T follicular helper cell (primary cell): ENCODE measurements at places on chromosomes 5 and 9.

GRCh38 chr5:8288334-8288733 is 419.4 kb downstream of the MTRR start:
- DNase-seq = no peak

GRCh38 chr9:99712214-99712613 is 109.5 kb upstream of the NR4A3 start:
- DNase-seq = no peak

DNA sequence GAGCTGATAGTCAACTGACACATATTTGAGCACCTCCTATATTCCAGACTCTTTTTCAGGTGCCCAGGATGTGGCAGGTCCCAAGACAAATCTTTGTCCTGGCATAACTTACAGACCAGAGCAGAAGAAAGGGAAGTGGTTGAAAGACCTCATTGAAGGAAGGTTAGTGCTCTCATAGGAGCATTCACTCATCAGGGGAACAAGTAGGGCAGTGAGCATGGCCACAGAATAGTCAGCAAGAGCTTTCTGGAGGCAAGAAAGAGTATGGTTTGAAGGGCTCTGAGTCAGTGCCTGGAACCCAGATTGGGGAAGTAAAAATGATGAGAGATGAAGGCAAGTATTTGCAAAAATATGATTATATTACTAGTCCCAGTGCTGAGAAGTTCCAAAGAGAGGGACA is 25.0 kb upstream of the ERMP1 start:
- DNase-seq = no peak

- DNase-seq = no peak
Observed at GRCh38 chr5:140574165-140574564, 9.5 kb downstream of the SLC35A4 start.

- no peak for DNase-seq
Observed at GRCh38 chr9:35760651-35761050, 6.6 kb upstream of the MSMP start.

DNA sequence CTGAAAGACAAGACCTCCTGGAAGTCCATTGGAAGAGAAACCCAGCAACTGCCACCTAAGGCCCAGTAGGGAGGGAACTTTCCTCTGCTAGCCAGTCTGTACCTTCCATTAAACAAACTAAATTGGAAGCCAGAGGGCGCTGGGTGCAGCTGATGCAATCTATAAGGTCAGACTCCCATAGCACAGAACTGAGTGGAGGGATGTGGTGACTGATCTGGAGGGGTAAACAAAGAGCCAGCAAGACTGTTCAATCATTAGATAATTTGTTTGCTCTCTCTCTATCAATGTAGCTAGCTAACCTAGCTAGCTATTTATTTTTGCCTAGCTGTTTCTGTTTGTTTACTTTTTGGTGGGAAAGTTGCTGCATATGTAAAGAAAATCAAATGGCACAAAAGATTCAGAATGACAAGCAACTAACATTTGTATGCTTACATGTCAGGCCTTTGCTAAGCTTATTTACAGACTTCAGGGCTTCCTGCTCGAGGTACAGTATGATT is 291.8 kb upstream of the DAB2 start:
- DNase-seq = no peak

GRCh38 chr9:137303893-137304382 is 1.9 kb upstream of the NRARP start:
- DNase-seq = no peak

GRCh38 chr5:115873392-115873791 is 31.7 kb downstream of the AP3S1 start:
- no peak for DNase-seq
